ENCODE measurements at places on chromosomes 12 and 14.

GRCh38 chr12:100141998-100142850 lies 450 bp downstream of the BLTP3B start:
- DNase-seq = no peak

DNA sequence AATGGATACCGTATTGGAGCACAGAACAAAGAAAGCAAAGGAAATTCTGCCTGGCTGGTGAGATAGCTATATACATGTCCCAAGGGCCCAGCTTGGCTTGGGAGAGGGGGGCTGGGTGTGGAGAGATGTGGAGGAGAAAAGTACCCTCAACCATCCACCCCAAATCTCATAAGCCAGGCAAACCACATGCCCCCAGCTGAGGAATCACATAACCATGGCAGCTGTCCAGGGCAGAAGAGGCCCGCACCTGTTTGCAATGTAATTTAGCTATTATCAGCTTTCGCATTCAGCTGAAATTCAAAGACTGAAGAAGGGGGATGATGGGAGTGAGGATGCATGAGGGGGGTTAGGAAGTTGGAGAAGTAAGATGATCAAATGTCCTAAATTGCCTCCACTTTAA lies 196.1 kb downstream of the TBX5 start:
- no peak for DNase-seq

DNA sequence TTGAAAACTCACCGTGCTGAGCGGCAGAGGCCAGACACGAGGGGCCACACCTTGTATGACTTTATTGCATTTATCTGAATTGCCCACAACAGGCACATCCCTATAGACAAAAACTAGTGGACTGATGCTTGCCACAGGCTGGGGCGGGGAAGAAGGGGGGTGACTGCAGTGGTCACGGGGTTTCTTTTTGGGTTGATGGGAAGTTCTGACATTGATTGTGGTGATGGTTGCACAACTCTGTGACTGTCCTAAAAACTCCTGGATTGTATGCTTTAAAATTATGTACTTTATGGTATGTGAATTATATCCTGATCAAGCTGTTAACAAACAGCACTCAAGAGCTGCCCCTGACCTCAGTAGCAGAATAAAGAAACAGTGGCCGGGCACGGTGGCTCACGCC lies 25.7 kb downstream of the DHX37 start:
- DNase-seq = no peak

GRCh38 chr12:28830491-28830890 lies 318.6 kb upstream of the FAR2 start:
- DNase-seq = no peak

GRCh38 chr12:42422785-42423184 lies 96.8 kb downstream of the PPHLN1 start:
- DNase-seq = no peak

DNA sequence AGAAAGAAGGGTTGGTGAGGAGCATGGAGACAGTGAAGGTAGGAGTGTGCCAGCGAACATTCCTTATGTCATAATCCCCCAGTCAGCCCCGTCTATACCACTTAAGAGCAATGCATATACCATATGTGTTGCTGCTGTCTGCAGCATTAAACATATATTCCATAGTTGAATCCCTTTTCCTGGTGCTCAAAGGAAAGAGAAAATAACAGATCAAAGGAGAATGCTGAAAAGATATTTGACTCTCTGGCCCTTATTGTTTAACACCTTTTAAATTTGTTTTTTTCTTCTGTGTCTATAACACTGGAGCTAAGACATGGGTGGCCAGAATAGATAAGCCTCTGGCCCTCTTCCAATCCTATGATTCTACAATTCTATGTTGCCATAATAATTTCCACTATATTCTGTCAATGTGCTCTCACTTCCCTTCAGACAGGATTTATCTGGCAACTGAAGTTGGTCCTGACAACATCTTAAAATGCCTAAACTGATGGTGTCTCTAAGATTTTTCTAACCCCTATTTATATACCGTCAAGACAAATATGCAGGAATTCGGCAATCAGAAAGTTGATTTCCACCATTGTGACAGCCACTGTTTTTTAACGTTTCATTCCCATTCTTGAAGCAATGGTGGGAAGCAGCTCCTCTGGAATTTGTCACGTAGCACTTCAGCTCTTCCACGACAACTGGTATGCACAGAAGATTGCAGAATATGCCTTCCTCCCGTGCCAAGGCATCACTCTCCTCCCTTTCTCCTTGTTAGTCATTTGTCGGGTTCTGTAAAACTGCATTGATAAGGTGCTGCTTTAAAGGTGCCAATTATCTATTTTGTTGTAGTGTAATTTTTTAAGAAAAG lies 204.7 kb downstream of the BCAT1 start:
- no peak for DNase-seq

- DNase-seq = no peak
Measured at GRCh38 chr12:54136844-54137580, 51.8 kb downstream of the SMUG1 start.

GRCh38 chr12:65925626-65926025 lies 101.3 kb downstream of the HMGA2 start:
- DNase-seq = no peak

- DNase-seq = no peak
Measured at GRCh38 chr12:75814851-75815754, 216.5 kb downstream of the PHLDA1 start.

- no peak for DNase-seq
Measured at GRCh38 chr14:69475194-69475818, 9.2 kb upstream of the PLEKHD1 start.

DNA sequence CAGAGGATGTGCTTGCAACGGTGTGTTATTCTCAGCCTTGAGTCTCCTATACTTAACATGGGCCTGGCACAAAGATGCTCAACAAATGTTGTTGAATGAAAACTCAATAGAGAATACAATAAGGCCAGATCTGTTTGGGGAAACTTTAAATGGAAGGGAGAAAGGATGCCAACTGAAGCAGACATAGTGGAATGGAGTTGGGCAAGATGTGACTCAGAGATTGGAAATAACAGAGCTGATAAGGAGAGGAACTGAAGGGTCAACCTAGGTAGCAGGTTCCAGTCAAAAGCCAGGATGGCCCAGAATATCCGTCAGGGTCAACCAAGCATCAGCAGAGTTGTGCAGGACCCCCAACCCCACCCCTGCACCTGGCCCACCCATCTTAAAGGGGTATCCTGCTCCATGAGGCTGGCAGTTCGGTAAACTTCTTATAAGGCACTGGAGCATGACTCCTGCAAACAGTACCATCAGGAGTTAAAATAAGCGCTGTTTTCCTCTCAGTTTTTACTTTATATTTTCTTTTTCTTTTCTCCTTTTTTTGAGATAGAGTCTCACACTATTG lies 1.1 kb upstream of the BCDIN3D start:
- no peak for DNase-seq

- DNase-seq = no peak
Measured at GRCh38 chr12:54266852-54267251, 13.1 kb downstream of the CBX5 start.

- no peak for DNase-seq
Measured at GRCh38 chr12:81450920-81451739, 308.0 kb downstream of the PPFIA2 start.

DNA sequence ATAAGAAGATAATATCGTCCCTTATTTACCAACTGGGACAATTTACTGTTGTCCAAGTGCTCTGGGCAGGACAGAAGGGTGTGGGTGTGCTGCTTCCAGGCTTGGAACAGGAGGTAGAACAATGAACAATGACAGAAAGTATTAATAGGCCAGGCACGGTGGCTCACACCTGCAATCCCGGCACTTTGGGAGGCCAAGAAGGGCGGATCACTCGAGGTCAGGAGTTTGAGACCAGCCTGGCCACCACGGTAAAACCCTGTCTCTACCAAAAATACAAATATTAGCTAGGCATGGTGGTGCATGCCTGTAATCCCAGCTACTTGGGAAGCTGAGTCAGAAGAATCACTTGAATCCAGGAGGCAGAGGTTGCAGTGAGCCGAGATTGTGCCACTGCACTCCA lies 2.5 kb downstream of the IFI27 start:
- DNase-seq = no peak

- no peak for DNase-seq
Measured at GRCh38 chr12:30067146-30067545, 283.4 kb upstream of the TMTC1 start.

DNA sequence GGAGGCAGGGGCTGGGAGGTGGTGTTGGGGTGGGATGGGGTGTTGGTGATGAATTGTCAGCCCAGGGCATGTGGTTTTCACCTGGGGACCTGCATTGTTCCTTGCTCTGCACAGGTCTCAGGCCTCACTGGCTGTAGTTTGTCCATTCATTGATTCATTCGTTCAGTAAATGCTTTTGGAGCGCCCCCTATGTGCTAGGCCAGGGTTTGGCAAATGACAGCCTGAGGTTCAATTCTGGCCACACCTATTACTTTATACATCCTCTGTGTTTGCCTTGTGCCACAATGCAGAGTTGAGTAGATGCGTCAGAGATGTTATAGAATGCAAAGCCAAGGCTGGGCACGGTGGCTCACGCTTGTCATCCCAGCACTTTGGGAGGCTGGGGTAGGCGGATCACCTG lies 4.7 kb downstream of the ADCK1 start:
- DNase-seq = no peak

DNA sequence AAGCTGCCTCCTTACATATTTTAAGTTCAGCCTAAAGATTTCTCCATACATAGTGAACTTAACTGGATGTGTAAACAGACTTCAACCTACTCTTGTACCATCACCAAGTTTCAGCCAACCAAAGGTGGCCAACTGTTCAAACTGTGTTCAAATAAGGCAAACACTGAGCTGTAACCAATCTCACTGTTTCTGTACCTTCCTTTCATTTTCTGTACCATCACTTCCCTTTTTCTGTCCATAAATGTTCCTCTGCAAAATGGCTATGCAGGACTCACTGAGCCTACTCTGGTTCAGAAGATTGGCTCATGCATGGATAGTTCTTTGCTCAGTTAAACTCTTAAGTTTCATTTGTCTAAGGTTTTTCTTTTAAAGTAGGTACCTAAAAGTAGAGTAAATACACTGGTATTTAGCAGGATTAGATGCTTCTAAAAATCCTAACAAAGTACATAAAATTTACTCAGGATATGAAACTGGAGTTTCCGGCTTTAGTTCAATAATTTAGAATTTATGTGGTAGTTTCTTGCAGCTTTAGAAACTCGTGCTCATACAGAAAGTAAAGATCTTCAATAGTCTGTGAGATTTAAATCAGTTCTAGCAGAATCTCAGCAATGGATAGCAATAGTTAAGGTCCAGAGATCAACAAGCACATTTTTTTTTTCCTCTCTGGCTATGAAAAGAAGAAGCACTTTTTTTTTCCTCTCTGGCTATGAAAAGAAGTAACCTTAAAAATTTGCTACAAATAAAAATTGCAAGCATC lies 282.0 kb upstream of the PPFIA2 start:
- DNase-seq = no peak

DNA sequence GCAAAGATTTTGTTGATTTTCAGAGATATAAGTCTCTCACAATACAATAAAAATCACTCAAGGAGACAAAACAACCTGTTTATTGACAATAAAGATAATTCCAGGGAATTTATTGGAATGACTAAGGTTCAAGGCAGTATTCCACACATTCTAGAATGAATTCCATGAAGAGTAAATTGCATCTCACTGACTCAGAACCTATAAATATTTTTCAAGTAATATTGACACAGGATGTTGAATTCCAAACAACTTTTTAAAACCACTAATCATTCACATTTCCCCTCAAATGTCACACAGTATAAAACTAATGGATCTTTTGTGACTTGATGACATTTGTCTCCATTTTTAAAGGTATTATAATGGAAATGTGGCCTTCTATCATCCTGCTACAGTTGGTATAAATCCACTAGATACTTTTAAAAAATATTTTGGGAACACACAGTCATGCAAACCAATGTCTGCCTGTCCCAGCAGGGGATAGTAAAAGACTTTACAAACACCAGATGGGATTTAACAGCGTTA lies 42.1 kb upstream of the LGR5 start:
- DNase-seq = no peak

- DNase-seq = peak; percentile 14
Measured at GRCh38 chr14:56195704-56196103, 77.5 kb downstream of the PELI2 start.

DNA sequence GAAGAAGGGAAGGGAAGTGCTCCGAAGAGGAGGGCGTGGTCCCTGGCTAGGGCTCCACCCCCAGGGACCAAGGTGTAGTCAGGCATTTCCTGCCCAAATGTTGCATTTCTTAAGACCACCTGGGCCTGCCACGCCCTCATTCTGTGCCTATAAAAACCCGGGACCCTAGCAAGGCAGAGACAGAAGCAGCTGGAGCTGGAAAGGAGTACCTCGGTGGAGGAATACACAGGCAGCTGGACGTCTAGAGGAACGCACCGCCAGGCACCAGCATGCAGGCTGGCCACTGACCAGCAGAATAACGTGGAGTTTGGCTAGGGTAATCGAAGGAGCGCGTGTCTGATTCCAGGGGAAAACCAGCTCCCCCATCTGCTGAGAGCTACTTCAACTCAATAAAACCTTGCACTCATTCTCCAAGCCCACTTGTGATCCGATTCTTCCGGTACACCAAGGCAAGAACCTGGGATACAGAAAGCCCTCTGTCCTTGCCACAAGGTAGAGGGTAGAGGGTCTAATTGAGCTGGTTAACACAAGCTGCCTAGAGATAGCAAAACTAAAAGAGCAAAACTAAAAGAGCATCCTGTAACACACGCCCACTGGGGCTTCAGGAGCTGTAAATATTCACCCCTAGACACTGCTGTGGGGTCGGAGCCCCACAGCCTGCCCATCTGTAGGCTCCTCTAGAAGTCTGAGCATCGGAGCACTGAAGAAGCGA lies 21.0 kb downstream of the CFL2 start:
- DNase-seq = no peak

- DNase-seq = no peak
Measured at GRCh38 chr14:96089401-96089800, 50.2 kb downstream of the C14orf132 start.

DNA sequence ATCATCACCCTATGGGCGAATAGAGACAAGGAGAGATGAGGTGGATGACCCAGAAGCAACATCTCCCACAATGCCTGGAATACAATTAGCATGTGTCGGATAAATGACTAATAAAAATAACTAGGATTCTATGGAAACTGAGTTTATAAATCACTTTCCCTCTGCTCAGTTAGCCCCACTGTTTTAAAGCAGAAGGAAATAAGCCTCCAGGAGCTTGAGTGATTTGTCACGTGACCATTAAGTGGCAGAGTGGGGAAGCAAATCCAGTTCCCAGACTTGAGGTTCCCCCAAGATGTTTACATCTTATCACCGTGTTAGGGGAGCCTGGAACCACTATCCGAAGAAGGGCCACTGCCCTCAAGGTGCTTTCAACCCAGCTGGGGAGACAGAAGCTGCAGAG lies 136.5 kb upstream of the CCND2 start:
- DNase-seq = no peak

GRCh38 chr14:103198131-103199105 lies 75.2 kb downstream of the TNFAIP2 start:
- DNase-seq = no peak

GRCh38 chr12:49364989-49365388 lies 2.3 kb upstream of the SPATS2 start:
- DNase-seq = no peak

- DNase-seq = no peak
Measured at GRCh38 chr12:64450711-64451486, 1.0 kb upstream of the TBK1 start.

- DNase-seq = no peak
Measured at GRCh38 chr14:49405291-49405690, 180.9 kb downstream of the RPS29 start.

- no peak for DNase-seq
Measured at GRCh38 chr12:25377469-25378177, 126.9 kb upstream of the KRAS start.

GRCh38 chr12:16163146-16163545 lies 114.3 kb downstream of the SLC15A5 start:
- no peak for DNase-seq
